ENCODE measurements at places on chromosomes 16 and 17.
A peak's percentile ranks its signal among the peaks of the same experiment; 100 is the strongest.

DNA sequence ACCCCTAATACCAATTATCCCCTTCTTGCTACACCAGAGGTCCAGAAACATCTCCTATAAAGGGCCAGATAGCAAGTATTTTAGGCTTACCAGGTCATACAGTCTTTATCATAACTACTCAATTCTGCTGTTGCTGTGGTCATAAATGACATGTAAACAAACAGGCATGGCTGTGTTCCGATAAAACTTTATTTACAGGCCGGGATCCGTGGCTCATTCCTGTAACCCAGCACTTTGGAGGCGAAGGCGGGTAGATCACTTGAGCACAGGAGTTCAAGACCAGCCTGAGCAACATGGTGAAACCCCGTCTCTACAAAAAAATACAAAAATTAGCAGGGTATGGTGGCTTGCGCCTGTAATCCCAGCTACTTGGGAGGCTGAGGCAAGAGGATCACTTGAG, 12.3 kb downstream of the ASGR1 start:
- no peak for DNase-seq

- peak; percentile 10 for DNase-seq
These were observed 862 bp downstream of the DCAKD start for GRCh38 chr17:45050481-45051059.

DNA sequence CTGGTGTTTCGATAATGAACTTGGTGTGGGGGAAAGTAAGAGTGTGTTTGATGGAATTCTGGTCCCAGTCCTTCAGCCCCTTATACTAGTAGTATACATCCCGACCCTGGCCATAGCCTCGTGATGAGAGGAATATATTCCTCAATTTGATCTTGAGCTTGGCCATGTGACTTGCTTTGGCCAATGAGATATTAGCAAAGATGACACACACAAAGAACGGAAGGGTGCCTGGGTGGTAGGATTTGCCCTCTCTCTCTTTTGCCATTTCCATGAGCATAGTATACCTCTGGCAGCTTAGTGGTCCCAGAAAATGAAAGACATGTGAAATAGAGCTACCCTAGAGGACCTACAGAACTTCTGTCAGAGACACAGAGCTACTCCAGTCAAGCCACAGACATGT, 2.9 kb upstream of the EMP2 start:
- no peak for DNase-seq

GRCh38 chr17:50565402-50566350, 5.2 kb downstream of the CACNA1G start:
- DNase-seq = no peak

- no peak for DNase-seq
These were observed 6.3 kb downstream of the SECTM1 start for GRCh38 chr17:82327289-82327688.

- no peak for DNase-seq
These were observed 5.3 kb upstream of the TMEM100 start for GRCh38 chr17:55727920-55728319.

- DNase-seq = peak; percentile 56
These were observed 593 bp upstream of the WDR45B start for GRCh38 chr17:82648742-82649331.

DNA sequence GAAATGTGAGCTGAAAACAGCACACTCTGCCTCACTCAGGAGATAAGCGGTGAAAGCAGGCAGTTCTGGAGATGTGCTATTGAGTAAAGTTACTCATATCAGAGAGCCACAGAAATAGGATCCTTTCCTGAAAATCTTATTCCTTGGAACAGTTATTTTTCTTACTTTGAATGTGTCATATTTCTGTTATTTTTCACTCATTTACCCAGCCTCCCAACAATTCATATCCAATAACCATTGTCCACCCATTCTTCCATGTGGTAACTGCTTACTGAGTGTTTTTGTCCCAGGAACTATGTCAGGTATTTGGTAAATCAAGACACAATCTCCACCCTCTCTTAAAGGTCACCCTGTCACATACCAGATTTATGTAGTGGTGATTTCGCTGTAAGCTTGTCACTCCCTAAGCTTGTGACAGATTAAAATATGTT, 144.9 kb downstream of the PARN start:
- no peak for DNase-seq

- DNase-seq = no peak
These were observed 109.9 kb upstream of the TBX2 start for GRCh38 chr17:61289408-61290385.

- DNase-seq = no peak
These were observed 47.4 kb downstream of the KATNIP start for GRCh38 chr16:27597361-27597760.

DNA sequence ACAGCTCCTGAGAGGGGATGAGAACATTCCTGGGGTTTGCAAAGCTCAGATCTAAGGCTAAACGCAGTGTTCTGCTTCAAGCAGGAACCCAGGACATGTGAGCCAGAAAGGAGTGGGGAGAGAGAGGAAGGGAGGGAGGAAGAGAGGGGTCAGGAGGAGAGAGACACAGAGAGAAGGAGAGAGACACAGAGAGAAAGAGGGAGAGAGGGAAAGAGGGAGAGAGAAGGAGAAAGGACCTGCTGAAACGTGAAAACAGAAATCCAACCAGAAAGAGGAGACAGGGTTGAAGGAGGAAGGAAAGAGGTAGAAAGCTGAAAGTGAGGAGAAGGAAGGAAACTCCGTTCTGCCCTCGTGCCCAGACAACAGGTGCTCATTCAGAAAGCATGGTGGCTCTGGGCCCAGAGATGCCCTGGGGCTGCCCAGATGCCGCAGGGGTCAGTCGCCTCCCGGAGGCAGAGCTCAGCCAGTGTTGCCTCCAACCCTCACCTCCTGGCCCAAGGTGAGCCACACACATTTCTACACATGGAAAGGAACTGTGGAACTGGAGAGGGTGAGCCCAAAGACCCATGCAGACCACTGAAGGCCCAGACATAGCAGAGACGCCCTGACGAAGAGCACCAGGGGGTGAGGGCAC, 49.0 kb upstream of the ENPP7 start:
- no peak for DNase-seq

GRCh38 chr16:77387815-77388209, 47.0 kb downstream of the ADAMTS18 start:
- no peak for DNase-seq

DNA sequence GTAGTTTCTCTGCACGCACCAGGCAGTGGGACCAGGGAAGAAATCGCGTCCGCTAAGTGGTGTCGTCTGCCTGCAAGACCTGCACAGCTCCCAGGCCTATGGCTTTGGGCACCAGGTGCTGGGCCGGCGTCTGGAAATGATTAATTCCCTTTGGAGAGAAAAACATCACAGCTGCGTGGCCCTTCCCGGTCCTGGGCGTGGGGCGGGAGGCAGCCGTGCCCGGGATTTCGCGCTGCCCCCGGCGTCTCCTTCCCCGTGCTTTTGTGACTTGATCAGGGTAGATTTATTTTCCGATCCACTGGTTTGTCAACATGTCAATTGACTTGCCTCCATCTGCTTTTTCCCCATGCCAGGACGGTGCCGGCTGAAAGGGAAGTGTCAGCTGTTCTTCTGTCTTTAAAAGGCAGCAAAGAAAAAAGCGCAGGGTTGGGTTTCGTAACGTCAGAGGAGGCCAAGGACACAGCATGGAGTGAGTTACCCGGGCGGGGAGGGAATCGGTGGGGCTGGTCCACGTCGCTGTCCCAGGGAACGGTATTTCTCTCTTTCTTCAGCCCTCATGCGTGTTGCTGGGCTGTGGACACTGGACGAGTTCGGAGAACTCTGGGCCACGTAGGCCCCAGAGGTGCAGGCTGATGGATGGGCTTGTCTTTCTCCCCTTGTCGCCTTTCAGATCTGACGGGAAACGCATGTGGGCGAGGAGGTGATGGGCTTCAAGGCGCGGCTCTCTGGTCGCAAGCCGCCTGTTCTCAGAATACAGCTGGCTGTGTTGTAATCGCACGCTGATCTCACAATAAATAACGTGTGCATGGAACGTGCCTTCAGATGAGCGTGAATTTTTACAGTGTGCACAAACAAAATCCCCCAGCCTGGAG, 188.1 kb upstream of the ZNF469 start:
- DNase-seq = peak; percentile 65

GRCh38 chr17:67212714-67213417, 32.1 kb downstream of the HELZ start:
- DNase-seq = no peak

- DNase-seq = no peak
These were observed 27.9 kb upstream of the LRRC37A3 start for GRCh38 chr17:64947152-64947551.

- DNase-seq = no peak
These were observed 21.6 kb upstream of the RASL10B start for GRCh38 chr17:35709874-35710273.

GRCh38 chr16:56743840-56744239, 13.9 kb downstream of the NUP93 start:
- no peak for DNase-seq

- no peak for DNase-seq
These were observed 1.8 kb upstream of the SHISA9 start for GRCh38 chr16:12899529-12900143.

- DNase-seq = no peak
These were observed 123.9 kb upstream of the CIBAR2 start for GRCh38 chr16:85235991-85236817.

DNA sequence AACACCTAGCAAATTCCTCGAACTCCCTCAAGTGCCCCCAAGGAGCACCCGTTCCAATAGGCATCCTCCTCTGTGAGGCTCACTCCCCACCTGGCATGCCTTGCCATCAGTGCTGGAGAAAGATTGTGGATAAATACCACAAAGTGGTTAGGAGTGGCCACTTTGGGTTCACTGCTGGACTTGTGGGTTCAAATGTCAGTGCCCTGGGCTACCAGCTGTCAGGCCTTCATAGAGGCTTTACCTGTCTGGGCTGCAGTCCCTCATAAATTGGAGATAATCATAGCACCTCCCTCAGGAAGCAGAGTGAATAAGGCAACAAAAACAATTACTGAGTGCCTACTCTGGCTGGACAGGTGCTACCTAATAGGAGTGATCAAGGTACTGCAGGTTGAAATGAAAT, 1.5 kb upstream of the SYT17 start:
- DNase-seq = no peak

DNA sequence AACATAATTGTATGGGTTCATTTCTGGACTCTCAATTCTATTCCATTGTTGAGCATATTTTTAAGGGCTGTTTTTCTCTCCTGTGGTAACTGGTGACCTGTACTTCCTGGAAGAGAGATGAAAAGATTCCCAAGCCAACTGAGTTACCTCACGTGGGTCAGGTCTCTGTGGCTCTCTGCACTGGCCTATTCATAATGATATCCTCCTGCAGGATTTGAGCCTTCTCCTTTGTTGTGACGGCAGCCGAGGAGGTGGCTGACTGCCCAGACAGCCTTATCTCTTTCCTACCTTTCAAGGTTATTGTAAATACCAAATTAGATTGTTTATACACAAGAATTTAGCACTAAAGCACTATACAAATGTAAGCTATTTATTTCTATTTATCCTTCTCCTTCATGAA, 2.7 kb upstream of the ACE start:
- DNase-seq = no peak

DNA sequence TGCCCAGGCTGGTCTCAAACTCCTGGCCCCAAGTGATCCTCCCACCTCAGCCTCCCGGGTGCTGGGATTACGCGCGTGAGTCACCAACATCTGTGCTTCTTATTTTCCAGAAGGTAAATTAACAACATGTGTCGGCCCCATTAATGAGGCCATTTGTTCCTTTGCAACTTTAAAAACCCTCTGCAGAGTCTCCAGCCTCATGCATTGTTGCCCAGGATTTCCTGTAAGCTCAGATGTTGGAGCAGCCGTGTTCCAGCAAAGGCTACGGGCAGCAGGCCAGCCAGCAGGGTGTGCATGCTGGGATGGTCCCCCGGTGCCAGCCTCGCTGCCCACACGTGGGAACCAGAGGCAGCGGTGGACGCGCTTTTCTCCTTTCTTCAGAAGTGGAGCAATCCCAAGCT, 19.1 kb upstream of the HEXD start:
- DNase-seq = no peak

DNA sequence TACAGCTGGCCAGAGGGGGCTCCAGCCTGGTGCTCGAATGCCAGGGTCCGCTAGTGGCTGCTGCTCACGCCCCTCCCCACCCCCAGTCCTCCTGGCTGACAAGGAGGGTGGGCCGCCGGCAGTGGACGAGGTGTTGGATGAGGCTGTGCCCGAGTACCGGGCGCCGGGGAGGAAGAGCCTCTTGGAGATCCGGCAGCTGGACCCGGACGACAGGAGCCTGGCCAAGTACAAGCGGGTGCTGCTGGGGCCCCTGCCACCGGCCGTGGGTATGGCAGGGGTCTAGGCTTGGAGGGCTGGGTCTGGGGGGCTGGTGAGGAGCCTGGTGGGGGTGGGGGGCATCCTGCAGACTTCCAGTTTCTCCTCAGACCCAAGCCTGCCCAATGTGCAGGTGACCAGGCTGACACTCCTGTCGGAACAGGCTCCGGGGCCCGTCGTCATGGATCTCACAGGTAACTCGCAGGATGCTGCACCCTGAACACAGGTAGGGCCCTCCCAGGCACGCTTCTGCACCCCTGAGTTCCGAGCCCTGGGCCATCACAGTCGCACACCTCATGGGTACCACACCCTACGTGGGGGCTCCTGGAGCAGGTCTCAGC, 1.2 kb upstream of the PDIA2 start:
- DNase-seq = no peak

GRCh38 chr17:30997270-30997669, 26.4 kb downstream of the RNF135 start:
- no peak for DNase-seq

DNA sequence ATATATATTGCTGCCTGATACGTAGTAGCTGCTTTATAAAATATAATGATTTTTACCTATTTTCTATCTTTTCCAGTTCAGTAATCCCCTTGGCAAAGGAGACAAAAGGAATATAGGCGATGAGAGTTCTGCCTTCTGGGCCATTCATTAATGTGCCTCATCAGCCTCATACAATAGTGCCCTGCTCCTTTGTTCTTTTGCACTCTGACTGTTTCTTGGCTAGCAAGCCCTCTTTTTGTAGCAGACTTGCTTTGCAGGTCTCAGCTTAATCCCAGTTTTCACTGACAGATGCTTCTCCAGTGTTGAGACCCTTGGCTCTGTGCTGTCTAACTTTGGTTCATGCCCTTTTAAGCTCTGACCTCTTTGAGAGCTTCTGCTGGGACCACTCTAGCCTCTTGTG, 10.4 kb downstream of the HSD17B2 start:
- DNase-seq = no peak

DNA sequence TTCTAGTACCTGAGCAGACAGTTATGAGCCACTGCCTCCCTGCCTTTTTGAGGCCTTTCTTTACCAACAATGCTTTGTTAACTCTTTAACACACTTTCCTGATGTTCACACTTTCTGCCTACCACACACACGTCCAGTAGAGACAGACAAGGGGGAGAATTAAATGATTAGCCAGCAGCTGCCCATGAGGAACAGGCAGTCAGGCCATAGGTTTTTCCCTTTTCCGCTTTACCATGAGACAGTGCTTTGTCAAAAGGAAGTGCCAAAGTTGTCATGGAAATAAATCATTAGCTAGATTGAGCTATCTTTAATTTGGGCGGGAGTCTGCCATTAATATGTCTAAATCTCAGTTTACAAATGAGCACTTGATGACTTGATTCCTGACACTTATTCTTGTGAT, 102.1 kb downstream of the PITPNC1 start:
- no peak for DNase-seq

DNA sequence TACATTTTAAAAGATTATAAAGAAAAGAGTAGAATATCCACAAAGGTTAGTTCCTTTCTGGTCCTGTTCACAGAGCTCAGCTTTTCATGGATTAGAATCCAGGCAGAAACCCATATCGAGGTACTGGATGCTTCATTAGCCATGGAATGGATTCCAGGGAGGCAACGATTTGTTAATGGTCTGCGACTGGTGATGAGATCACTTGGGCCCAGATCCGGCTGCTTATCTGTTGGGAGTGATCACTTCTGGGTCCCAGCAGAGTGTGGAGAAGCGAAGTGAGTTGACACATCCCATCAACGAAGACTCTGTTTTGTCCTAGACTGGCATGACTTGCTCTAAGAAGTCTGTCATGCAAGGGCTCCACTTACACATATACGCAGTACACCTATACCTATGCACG, 165.8 kb downstream of the MAF start:
- DNase-seq = no peak

All from SHP77 (cell line).